ENCODE measurements at places on chromosomes 3 and 15.
A peak's percentile ranks its signal among the peaks of the same experiment; 100 is the strongest.

GRCh38 chr15:78564743-78565096 lies 600 bp upstream of the CHRNA5 start:
- no peak for DNase-seq

DNA sequence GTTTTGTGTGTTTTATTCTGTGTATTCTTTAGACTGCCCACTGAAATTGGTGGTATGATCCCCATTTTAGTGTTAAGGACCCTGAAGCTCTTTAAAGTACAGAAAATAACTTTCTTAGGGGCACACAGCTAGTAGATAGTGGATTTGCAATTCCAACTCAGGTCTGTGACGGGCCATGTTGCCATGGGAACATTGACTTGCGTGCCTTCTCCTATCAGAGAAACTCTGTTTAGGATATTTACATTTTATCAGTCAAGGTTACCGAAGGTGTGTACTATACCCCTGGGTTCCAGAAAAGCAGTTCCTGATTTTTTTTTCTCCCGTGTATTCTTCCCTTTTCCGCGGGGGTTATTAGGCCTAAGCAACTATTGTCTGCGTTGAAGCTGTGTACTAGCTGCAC lies 19.4 kb downstream of the MYZAP start:
- DNase-seq, result no peak

DNA sequence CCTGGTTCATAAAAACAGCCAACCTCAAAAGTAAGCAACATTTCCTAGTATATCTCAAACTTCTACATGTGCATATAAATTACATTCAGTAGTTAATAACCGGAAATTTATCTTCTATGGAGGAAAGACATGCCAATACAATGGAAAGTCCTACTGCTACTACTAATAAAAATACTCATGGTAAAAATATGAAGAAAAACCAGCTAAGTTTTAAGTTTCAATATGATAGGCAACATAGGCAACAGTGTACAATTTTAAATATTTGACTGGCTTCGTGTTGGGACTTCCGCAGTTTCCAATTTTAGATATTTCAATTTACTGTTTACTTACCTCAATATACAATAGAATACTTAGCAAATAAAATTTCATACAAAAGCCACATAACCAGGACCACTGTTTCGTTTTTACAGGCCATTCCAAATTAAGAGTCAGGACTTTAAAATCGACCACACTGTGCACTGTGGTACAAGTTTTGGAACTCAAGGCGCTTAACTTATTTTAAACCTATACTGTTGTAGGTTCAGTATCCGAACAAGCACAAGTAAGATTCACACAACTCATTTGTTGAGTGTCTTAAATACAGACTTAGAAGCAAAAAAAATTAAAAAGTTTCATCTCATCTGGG lies 2.9 kb downstream of the NAA50 start:
- DNase-seq, result no peak

DNA sequence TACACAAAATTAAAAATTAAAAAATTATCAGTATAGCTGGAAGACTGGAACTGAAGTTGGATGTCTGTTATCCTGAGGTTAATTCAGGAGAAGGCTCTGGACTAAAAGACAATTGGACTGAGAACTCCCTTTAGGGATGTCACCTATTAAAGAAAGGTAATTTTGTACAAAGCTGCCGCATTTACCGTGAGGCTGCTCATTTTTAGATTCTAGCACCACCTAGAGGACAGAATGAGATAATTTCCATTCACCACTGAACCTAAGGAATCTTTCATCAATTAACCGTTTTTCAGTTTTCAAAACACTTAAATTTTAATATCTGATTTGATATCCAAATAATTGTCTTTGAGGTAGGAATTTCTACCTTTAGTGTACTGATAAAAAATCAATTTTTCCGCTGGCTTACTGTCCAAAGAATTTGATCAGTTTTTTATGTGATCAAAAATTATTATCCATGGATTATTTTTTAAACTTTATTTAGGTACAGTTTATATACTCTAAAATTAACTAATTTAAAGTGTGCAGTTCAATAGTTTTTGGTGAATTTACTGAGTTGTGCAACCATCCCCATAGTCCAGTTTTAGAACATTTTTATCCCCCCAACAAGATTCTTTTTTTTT lies 106.7 kb upstream of the TNIK start:
- peak; percentile 9 for DNase-seq

GRCh38 chr3:148615382-148615781 lies 82.3 kb upstream of the AGTR1 start:
- DNase-seq, result no peak

GRCh38 chr15:86016750-86017149 lies 62.9 kb upstream of the AGBL1 start:
- DNase-seq, result no peak

- DNase-seq, result no peak
Observed at GRCh38 chr3:153042088-153042487, 119.9 kb upstream of the RAP2B start.

DNA sequence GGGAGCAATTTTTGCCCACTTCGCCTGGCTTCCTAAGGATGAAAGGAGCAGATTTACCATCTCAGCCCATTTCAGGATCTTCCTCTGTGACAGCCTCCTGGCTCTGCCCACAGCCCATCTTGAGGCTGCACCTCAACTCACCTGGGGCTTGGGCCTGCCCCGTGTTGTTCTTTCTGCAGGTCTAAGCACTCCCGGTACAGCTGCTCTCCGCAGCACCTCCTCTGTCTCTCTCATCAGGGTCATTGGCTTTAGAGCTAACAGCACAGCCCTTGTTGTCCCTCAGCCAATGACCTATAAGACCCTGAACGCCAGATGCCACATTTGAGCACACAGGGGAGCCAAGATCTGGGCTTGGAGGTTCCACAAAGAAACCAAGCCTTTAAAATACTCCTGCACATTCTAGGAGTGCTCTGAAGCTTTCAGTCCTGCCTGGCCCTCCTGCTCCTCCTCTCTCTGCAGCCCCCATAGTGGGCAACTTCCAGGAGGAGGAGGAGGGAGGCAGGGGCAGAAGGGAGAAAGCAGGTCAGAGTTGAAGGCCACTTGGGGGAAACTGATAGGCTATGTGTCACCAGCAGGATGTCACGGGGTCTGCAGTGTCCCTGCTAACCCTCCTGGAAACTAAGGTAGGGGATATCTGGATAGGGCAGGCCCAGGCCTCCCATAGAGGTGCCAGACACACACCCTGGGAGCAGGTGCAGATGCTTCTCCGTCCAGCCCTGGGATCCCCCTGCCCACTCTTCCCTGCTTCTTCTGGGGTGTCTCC lies 115.6 kb downstream of the ETFA start:
- DNase-seq, result no peak

DNA sequence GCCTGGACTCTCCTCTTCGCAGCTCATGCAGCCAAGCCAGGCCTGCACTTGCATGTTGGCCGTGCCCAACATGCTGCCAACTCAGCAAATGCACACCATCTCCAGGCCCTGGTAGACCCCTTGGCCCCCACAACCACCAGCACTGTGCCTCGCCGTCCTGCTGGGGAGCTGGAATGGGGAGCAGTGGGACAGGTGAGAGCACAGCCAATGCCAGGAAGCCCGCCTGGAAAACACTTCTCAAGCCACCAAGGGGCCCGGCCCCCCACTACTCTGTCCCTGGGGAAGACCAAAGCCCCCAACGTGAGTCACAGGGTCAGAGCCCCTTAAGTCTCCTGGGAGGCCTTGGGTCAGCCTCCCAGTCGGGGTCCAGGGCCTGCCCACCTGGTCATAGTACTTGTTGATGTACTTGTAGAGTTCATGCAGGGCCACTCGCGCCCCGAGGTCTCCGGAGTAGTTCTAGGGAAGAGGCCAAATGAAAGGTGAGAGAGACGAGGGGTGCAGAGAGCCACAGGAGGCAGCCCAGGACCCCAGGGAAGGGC lies 24.5 kb downstream of the PLXNB1 start:
- DNase-seq, result no peak

- DNase-seq, result no peak
Observed at GRCh38 chr3:81173514-81173913, 587.9 kb downstream of the GBE1 start.

DNA sequence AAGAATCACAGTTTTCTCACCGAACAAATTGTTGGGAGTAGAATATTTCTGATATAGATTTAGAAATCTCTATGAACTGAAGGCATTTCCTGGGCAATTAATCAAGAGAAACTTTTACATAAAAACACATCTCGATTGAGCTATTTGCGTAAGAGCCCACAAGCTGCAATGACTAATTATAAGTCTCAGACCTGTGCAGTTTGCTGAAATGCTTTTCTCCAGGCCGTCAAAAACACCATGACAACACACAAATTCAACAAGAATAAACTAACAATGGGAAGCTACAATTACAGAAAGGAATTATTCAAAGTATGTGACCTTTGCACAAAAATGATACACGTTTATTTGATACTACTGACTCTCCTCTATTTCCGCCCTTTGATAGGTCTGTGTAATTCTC lies 481.2 kb upstream of the WNT5A start:
- DNase-seq, result no peak

GRCh38 chr15:69663441-69663840 lies 210.8 kb downstream of the RPLP1 start:
- no peak for DNase-seq

- no peak for DNase-seq
Observed at GRCh38 chr3:14430706-14431451, 28.5 kb downstream of the SLC6A6 start.

- DNase-seq, result no peak
Observed at GRCh38 chr15:76107169-76107568, 47.4 kb downstream of the TMEM266 start.

- no peak for DNase-seq
Observed at GRCh38 chr3:69787436-69788168, 48.3 kb downstream of the MITF start.

DNA sequence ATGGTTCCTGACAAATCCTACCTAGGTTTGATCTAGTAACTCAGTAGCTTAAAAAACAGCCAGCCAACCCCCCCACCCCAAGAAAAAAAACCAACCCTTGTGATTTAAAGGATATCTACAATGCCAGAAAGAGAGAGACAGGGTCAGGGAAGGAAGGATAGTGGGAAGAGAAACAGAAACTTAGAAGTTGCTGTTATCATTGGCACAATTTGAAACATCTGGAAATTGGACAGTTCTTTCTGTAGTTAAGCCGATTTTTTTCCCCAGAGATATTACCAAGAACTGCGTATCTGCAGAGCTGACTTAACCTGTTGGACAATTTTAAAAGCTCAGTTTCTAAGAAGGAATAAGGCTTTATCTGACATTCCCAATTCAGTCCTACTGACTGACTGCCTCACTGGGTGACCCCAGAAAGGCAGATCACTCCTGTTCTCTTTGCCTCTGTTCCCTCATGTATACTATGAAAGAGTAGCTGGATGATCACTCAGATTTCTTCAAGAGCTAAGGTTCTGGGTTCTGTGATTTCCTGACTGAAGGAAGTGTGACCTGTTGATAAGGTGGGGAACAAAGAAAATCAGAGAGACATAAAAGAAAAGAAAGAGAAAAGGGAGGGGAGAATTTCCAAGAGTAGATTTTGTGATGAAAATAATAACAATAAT lies 128.3 kb downstream of the MAP2K5 start:
- DNase-seq, result no peak

GRCh38 chr3:67064105-67064504 lies 66.0 kb downstream of the KBTBD8 start:
- no peak for DNase-seq

DNA sequence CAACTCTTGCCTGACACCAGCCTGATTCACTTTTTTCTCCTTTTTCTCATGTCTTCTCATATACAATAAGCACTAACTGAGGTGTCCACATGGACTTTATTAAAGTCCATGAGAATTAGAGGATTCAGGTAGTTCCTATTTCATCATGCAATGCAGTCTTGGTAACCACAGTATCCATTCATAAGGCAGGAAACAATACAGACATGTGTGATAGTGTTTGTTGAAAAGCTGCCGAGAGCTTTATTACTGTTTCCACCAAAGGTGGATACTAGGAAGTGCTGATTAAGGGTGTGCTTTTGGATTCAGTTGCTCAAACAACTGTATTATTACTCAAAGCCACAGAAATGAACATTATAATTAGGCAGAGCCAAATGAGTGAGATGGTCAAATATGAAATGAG lies 5.3 kb downstream of the CASR start:
- no peak for DNase-seq

DNA sequence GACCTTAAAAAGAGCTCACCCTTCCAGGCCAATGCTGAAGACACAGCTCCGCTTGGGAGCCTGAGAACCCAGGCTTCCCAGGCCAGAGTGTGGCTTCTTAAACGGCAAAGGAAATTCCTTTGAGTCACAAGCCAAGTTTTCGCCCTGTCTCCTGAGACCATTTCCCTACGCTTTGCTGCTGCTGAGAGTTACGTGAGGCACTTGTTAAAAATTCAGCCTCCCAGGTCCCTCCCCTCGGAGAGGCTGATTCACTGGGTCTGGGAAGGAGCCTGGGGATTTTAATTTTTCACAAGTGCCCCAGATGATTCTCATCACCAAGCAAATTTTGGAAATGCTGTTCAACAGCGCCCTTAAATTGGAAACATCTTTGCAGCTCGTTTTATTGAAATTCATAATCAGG lies 25.5 kb downstream of the RLBP1 start:
- DNase-seq, result no peak

DNA sequence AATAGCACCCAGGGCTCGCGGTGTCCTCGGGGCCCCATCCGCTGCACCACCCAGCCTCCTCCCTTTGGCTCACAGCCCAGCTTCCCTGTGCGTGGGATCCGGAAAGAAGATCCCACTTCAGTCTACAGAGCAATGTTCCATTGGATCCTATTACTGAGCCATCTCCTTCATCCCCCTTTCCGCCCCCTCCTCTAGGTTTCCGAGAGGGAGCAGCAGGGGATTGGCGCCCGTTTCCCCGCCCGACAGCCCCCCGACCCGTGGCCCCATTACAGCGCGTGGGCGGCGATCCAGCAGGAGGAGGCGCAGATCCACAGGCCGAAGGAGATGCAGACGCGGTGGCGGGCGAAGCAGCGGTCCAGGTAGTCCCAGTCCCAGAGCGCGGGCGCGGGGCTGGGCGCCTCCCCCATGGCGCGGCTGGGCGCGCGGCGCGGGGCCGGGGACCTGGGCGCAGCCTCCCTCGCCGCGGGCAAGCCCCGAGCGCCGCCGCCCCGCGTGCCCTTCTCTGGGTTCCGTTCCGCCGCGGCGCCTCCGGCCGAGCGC lies 340 bp downstream of the TMEM44 start:
- no peak for DNase-seq

GRCh38 chr3:155512175-155512866 lies 218.8 kb upstream of the STRIT1 start:
- no peak for DNase-seq

GRCh38 chr15:56325186-56325585 lies 40.0 kb upstream of the TEX9 start:
- no peak for DNase-seq

DNA sequence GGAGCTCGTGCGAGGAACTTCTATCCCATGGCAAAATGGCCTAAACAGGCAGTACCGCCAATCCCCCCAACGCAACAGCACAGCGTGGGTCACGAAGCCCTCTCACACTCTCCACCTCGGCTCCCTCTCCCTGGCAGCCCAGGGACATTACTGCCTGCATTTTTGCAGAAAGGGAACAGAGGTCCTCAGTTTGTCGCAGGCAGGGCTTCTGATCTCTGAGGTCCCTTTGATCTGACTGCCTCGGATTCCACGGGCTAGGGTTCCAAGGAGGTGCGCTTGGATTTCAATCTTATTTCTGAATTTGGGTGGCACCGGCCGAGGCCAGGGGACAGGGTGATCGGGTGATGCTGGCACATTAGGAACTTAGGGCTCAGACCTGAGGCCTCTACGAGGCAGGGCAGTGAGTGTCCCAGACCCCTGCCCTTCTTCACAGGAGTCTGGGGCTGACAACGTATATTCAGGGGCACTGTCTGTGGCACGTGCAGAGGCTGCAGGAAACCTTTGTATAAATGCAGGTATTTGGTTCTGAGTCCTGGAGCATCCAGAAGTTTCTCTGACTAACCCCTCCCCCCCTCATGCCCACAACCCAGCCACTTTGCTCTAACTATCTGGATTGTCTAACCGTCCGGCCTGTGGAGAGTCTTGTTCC lies 197.9 kb downstream of the XXYLT1 start:
- DNase-seq, result no peak

Data from NCI-H1417 treated with DMSO at 0.1 percent for 48 hours (cell line).